ENCODE measurements at places on chromosomes 11 and 22.

DNA sequence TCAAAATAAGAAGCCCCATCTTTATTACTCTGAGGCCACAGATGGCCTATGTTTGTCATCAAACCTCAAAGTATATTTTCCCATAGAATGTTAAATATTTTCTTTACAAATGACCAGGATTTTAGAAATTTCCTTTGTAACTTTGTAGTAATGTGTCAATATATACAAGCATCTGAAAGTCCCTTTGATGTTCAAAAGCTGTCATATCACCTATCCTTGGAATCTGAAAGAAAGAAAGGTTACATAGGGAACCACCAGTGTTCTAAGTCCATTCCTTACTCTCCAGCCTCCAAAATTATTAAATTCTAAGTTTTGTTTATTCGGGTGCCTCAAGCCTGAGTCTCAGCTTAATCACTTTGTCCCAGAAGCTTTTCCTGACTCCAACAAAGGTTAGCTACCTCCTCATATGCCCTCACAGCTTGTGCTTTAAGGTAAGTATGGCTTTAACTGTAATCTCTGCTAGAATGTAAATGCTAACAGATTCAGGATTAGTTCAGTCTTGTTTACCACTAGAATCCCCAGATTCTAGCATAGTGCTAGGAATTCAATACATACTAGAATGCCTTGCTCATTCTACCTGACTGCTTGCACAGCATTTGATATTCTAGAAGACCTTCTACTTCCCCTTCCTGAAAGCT, 32.3 kb downstream of the CCDC34 start:
- DNase-seq: no peak

- peak; percentile 35 for DNase-seq
Measured at GRCh38 chr11:71452199-71453036, 585 bp upstream of the NADSYN1 start.

DNA sequence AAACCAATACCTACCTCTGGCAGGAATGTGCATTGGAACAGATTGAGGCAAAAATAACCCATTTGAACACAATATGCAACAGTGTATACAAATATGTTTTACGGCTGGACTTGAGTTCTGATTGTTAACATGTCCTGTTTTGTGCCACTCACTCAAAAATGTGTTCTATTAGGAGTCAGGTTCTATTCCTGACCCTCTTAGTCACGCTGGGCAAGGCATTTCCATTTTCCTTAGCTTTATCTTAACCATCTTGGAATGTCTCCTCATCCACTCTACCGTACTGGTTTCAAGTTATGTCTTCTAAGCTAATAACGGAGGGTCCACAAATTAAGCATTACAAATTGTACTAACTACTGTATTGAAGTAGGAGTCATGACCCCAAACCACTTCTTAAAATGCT, 78.6 kb downstream of the MAML2 start:
- DNase-seq: no peak

DNA sequence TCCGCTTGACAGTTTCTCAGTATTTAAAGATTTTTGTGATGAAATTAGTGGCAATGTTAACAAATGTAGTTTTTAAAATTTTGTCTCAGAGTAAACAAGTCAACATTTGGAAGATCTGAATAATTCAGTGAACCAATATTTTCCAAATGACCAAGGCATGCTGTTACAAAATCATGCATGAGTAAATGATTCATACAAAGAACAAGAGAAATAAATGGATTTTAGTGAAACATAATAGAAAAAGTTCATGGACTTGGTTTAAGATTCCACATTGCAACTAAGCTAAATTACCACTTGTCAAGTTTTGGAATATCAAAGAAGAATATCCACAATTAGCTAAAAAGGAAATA, 125.7 kb upstream of the SNX19 start:
- no peak for DNase-seq

DNA sequence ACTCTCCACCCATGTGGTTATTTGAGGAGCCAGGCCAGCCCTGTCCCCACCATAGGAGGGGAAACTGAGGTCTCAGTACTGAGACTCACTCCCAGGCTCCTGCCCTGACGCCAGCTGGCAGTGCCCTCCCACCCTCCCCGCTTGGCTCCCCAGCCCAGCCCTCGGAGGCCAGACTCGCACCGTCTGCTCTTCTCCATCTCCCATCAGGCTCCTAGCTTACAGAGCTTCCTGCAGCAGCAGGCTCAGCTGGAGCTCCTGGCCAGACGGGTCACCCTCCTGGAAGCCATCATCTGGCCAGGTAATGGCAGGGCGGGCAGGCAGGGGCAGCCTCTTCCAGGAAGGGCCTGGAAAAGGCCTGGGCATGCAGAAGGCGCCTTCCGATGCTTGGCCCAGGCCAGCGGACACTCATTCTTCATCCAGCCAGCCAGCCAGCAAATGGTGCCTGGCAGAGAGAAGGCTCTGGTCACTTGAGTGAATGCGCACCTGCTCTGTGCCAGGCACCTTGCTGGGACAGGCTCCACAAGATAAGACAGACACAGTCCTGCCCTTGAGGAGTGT, 12.6 kb downstream of the RHBDD3 start:
- DNase-seq: no peak

DNA sequence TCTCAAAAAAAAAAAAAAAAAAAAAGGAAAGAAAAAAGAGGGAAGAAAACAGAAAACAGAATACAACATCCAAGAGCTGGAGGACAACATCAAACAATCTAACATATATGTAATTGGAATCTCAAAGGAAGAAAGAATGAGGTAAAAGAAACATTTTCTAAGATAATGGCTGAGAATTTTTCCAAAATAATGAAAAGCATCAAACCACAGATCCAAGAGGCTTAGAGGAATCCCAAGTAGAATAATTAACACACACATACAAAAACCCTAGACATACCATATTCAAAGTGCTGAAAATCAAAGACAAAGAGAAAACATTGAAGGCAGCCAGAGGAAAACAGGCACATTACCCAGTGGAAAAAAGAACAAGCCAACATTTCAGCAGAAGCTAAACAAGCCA, 4.9 kb downstream of the SULT4A1 start:
- no peak for DNase-seq

Data from IMR-90 (cell line).